ENCODE measurements at places on chromosomes 16 and 17.

DNA sequence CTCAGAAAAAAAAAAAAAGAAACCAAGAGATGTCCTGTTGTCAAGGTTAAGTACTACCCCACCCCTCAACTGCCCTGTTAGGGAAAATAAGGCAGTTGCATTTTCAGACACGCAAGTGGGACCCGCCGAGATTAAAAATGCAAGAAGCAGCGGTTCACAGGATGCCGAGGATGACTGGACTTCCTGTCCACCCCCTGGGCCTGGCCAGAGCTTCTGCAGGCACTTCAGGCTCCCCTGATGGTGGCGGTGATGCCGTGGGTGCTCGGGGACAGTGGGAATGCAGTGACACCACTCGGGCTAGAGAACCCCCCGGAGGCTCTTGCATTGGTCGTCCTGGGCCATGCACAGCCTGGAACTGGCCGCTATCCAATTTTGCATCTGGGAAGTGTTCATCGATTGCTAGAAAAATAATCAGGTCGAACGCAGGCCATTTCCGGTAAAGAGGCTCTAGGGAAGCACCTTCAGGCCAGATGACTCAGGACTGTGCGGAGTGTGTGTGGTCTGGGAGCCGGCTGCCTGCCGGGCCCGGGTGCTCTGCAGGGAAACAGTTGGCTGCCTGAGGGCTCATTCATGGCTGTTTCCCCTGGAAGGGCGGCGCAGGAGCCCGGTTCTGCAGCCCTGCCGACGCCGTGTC, 13.4 kb upstream of the CRISPLD2 start:
- DNase-seq: no peak

- DNase-seq: no peak
These were observed 8.4 kb downstream of the CASKIN2 start for GRCh38 chr17:75506888-75507287.

- DNase-seq: no peak
These were observed 817 bp downstream of the ITGB4 start for GRCh38 chr17:75722076-75722475.

DNA sequence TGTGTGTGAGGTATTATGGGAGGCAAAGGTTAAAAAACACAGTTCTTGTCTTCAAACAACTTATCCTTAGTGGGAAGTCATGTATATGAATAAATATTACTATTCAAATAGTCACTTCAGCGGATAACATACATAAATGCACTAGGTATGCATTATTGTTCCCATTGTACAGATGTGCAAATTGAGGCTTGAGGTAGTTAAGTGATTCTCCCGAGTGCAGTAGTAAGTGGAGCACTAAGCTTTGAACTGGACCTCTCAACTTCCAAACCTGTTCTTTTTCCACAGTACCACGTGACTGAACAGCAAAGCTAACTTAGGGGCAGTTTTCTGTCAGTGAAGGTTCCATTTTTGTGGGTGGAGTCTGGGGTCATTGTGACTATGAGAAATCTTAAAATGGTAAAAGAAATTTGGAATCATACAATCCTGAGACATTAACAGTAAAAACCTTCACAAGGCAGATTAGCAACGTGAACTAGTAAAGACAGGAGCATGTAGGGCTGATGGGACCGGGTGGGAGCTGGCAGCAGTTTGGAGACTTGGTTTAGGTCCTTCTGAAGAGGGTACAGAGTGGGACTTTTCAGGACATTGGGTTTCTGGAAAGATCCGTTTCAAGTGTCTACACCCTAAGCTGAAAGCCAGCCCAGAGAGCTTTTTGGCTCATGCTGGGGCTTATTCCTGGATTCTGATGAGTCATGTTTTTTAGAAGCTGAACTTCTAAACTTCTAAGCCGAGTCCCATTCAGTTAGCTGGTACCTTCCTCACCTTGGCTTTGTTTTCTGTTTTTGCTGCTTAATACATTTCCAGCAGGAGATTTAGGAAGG, 204.9 kb downstream of the PRKCA start:
- DNase-seq: no peak

GRCh38 chr17:81735264-81736102, 23.4 kb downstream of the SLC25A10 start:
- DNase-seq: no peak

GRCh38 chr17:67867591-67867990, 42.3 kb downstream of the BPTF start:
- DNase-seq: no peak

DNA sequence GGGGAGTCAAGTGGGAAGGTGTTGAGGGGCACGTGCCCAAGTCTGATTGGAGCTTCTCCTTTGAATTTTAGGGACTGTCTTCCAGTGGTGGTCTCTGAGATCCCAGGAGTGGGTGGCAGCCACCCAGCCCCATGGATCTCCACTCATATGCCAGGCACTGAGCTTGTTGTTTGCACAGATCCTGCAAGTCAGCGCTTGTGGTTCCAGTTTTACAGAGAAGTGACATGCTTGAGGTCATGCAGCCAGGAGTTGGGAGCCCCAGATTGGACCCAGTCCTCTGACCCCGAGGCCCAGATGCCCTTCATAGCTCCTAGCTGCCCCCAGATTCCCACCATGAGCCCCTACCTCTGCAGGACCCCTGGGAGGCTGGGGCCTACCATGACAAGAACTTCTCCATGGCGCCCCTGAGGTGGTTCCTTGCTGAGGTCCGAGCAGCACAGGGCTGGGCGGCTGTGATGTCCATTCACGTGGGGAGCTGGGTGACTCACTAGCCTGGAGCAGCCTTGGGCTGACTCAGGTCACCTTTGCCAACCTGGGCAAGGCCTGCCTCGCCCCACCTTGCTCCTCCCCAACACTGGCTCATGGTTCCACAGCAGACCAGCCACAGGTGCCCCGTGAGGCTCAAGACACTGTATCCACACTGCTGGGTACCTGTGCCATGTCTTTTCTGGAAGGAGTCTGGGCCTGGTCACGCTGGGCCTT, 47.4 kb downstream of the RAI1 start:
- DNase-seq: no peak

DNA sequence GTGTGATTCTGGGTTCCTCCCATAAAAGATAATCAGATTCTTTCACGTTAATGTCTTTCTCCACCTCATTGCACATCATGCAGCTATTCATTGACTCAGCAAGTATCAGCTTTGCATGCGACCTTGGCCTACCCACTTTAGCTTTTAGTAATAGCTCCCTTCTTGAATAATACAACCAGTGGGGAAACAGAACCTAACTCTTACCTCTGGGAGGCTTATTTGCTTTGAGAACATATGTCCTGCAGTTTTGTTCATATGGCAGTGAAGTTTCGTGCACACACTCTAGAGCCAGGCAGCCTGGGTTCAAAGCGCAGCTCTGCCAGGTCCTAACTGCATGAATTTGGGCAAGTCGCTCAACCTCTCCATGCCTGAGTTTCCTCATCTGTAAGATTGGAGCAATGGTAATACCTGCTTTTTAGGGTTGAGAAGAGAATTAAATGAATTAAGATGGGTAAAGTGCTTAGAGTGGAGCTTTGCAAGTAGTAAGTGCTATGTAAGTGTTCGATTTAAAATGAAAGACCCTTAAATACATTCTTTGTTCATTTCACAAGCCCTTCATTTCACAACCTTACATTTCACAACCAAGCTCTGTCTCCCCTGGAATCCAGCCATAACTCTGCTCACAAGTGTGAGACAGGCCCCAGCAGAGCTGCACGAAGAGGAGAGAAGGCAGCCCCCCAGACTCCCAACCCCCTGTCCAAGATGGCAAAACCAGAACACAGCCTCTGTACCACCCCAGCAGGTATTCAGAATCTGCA, 29.3 kb downstream of the MAPT start:
- DNase-seq: no peak

- no peak for DNase-seq
These were observed 17.0 kb upstream of the ITGAE start for GRCh38 chr17:3817851-3818605.

GRCh38 chr16:62240722-62241121, 204.5 kb upstream of the CDH8 start:
- no peak for DNase-seq

DNA sequence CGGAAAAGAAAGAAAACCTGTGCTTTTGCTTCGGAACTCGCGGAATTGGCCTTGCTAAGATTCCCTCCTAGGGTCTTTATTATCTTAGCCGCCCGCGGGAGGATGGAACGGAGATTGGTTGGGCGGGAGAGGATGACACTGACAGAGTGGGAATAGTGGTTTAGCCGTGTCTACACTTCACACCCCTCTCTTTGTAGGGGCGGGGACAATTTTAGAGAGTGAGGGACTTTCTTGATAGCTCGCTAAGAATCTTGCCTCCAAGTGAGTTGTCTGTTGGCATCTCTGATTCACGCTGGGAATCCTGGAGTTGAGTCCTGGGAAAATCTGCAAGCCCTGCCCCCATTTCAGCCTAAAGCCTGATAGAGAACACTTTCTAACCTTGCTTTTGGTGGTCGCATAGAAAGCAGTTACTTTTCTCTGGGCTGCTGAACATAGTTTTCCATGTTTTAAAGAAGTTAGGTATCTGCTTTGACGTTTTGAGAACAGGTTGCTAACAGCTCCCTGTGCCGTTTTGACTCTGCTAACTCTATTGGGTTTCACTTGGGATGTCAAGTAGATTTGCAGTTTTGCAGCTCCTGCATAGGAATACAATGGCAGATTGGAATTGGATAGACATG, 697 bp downstream of the NOL11 start:
- DNase-seq: no peak

- no peak for DNase-seq
These were observed 125.3 kb upstream of the SALL1 start for GRCh38 chr16:51276336-51276735.

DNA sequence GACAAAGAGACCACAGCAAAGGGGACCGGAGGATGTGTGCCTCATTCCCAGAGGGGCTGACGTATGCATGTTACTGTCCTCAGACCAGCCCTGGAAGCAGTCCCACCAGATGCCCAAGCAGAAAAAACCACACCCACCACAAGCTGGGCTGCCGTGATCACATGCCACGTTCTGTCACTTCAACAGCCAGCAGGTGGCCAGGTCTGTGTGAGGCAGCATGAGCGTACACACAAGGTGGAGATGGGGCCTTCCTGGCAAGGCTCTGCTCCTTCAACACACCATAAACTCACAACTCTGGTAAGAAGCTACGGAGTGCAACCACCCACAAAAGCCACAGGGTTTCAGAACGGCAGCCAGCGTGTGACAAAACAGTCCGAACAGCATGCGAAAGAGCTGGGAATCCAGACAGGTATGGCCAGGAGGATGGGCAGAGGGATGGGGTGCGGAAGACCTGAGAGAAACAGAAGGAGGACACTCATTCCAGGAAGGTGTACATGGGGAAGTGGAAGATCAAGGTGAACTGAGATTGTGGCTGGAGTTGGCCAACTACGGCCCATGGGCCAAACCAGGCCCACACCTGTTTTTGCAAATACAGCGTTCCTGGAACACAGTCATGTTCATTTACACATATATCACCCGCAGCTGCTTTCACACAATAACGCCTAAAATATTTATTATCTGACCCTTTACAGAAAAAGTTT, 27.9 kb downstream of the MBTPS1 start:
- peak; percentile 71 for DNase-seq

DNA sequence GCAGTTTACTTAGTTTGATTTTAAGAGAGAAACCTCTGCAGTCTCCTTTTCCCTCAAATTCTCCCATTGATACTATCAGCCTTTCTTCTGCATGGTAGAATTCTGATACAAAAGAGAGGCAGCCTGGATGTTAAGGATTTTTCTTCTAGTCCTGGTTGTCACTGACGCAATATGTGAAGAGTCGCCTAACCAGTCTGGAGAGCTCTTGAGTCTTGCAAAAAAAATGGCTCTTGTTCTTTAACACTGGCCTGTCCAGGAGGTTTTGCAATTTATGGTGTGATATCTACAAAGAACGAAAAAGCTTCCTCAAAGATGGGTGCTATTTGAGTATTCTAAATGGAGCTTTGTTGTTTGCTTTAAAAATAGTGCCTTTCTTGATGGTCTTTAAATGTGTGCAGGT, 28.9 kb downstream of the COX10 start:
- DNase-seq: no peak

DNA sequence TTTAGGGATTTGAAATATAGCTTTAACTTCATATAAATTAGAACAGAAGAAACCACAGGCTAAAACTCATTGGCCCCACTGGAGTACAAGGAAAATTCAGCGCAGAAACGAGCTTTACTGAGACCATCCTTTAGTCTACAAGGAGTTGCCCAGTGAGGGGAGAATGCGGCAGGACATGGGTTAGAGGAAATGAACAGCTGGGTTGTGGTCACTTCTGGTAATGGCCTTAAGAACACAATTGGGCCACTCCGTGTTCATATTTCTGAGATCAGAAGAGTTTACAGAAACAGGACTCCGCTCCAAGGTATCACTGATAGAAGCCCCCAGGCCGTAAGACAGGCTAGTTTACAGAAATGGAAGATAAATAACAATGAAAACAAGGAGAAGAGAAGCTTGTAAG, 188.3 kb downstream of the ZFHX3 start:
- DNase-seq: no peak

- no peak for DNase-seq
These were observed 3.9 kb downstream of the HIRIP3 start for GRCh38 chr16:29991571-29991904.

GRCh38 chr16:5444189-5444588, 346.6 kb upstream of the EEF2KMT start:
- no peak for DNase-seq
